Activated CD4-positive, alpha-beta memory T cell treated with anti-CD3 and anti-CD28 coated beads for 36 hours (primary cell): ENCODE measurements at places on chromosomes 7 and 10.

GRCh38 chr7:17380736-17381662 is 82.5 kb downstream of the AHR start:
- no peak for DNase-seq

- DNase-seq: peak; percentile 37
These were observed 41.3 kb downstream of the ARID5B start for GRCh38 chr10:61942604-61943461.

DNA sequence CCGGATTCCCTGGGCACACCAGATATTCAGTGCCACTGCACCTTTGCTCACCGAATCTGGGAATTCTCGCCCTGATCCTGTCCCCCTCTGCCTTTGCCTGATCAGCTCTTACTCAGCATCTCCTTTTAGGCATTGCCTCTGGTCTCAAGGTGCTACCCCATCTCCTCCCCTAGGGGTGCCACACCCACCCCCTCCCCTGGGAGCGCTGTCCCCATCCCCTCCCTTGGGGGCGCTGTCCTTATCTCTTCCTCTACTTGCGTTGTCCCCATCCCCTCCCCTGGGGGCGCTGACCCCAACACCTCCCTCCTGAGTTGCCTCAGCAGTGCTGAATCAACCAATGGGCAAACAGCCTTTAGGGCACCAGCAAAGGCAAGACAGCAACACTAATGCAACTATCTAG is 686.9 kb upstream of the FOXK1 start:
- DNase-seq: peak; percentile 20

DNA sequence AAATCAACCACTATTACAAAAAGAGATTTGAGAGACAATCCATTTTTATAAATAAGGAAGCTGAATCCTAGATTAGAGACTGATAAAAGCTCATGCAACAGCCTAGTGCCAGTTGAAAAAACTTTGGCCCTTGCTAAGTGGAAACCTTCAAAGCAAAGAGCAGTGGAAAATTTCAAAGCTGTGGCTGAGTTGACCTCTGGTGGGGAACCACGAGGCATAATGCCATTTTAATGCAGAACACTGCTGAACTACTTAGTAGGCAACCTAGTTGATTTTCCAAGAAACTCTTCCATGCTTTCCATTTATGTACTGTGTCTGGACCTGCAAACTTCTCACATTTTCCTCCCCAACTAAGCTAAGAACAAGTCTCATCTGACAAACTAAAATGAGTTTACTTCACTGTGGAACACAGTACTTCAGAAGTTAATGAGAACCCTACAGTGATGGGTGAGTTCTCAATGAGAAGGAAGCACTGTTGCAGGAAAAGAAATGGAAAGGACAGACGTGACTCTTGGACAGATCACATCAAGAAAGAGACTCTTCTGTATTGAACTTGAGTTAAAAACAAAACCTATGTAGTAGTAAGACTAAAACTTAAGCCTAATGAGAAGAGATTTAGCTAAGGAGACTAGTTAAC is 19.5 kb downstream of the FZD9 start:
- DNase-seq: no peak

- DNase-seq: no peak
These were observed 995 bp upstream of the PARD3 start for GRCh38 chr10:34816085-34816496.

GRCh38 chr7:131574741-131575140 is 18.3 kb upstream of the PODXL start:
- no peak for DNase-seq

- no peak for DNase-seq
These were observed 288.8 kb downstream of the USP6NL start for GRCh38 chr10:11322698-11323097.

DNA sequence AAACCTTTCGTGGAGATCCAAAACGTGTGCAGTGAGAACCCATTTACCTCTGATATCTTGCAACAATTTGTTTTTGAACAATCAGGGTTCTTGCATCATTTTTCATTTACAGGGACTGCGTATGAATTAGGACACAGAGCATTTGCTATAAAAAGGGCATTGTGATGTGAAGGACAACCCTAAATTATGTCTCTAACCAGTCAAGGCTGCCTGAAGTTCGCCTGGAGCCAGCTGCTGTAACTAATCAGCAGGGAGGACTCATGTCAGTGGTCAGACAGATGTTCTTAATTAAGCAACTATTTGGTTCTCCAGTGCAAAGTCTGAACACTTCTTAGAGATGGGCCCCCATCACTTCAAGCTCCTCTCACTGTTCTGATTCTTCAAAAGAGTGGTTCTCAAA is 674.8 kb downstream of the KCNMA1 start:
- DNase-seq: no peak

DNA sequence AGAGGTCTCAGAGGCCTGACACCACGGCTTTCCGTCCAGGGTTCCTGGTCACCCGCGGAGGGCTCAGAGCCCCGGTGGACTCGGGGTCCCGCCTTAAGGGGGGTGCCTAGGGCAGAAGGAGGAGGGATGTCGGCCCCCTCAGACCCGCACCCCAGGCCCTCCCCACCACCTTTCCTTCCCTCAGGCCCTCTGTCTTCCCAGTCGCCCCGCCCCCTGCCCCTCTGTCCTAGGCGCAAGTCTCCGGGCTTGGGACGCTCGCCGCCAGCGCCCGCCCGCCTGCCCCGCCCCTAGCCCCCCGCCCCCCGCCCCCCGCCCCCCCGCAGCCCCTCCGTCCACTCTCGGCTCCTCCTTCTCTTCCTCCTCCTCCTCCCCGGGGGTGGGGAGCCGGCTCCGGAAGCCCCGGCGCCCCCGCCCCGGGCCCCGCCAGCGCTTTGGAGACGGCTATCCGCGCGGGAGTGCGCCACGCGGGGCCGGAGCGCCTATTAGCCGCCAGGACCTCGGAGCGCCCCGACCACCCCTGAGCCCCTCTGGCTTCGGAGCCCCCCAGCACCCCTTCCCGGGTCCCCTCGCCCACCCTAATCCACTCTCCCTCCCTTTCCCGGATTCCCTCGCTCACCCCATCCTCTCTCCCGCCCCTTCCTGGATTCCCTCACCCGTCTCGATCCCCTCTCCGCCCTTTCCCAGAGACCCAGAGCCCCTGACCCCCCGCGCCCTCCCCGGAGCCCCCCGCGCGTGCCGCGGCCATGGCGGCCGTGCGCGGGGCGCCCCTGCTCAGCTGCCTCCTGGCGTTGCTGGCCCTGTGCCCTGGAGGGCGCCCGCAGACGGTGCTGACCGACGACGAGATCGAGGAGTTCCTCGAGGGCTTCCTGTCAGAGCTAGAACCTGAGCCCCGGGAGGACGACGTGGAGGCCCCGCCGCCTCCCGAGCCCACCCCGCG is at the start of gene AEBP1:
TSS of gene AEBP1 (plus strand) at position 423 of the 937 bp plus-strand sequence. CDS start at position 744, 321 bp downstream.
- DNase-seq: peak; percentile 47

DNA sequence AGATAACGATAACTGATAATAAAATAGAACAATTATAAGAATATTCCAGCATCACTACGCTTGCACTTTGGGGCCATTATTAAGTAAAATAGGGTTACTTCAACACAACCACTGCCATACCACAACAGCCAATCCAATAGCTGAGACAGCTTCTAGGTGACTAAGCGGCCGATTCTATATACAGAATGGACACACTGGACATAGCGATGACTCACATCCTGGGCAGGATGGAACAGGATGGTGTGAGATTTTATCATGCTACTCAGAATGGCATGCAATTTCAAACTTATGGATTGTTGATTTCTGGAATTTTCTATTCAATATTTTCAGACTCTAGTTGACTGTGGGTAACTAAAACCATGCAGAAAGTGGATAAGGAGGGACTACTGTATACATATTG is 920.9 kb downstream of the LRMDA start:
- no peak for DNase-seq

- DNase-seq: no peak
These were observed 891 bp upstream of the WAPL start for GRCh38 chr10:86522510-86522855.

DNA sequence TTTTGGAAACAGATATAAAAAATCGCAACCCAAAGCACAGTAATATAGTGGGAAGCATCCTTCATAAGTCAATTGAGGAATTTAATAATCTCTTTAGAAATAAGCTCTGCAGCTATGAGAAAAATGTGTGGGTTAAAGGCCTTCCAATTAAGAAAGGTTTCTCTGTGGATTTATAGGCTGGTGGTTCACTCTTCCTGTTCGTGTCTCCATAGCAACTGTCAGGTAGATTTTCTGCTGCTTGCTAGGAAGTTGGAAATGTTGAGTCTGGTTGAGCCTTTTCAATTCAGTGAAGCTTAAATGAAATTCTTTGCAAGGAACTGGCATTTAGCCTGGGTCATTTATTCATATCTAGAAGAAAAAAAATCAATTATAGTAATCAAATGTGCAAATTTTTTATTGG is 652.8 kb upstream of the CELF2 start:
- no peak for DNase-seq

GRCh38 chr10:87066865-87067264 is 27.8 kb downstream of the GLUD1 start:
- DNase-seq: no peak

DNA sequence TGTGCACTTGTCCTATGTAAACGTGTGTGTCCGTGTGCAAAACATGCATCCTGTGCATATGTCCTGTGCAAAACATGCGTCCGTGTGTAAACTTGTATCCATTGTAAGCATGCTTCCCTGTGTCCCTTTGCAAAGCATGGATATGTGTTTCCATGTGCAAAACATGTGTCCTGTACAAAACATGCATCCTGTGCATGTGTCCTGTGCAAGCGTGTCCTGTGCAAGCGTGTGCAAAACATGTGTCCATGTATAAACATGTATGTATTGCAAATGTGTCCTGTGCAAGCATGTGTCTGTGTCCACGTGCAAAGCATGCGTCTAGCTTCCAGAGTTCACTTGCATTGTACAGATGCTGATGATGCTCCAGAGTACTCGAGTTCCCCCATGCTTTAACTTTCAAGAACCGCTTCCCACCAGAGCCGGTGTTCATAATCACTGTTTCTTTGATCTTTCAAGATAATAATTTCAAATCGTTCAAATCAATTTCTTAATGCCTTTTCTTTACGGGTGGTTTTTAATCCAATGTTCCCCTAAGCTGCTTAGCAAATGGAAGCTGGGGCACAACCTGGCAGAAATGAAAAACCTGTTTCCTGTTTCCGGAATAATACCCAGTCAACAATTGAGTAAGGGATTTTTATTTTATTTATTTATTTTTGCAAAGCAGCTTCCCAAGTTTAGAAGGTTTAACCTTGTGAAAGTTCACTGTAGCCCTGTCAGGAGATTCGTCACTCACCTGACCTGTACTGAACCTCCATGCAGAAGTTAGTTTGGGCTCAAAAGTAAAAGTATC is 641 bp upstream of the ASB13 start:
- DNase-seq: no peak

DNA sequence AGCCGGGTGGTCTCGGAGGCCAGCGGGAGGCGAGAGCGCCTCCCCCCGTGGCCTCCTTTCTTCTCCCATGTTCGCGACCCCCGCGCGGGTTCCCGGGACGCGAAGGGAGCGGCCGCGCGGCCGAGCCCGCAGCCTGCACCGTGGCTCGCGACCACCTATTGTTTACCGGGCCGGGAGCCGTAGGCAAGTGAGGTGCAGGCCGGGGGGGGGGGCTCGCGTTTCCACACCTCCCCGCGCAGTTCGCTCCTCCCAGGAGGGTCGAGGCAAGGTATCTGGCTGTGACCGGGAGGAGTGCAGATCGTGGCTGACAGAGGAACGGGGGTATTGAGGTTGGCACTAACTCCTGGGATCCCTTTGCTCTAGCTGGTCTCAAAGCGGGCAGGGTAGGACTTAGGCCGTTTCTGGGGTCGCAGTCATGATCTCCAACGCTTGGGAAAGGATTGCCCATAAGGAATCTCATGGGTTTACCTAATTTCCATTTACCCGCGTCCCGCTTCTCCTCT is 734 bp downstream of the PTPN12 start:
- DNase-seq: peak; percentile 31

DNA sequence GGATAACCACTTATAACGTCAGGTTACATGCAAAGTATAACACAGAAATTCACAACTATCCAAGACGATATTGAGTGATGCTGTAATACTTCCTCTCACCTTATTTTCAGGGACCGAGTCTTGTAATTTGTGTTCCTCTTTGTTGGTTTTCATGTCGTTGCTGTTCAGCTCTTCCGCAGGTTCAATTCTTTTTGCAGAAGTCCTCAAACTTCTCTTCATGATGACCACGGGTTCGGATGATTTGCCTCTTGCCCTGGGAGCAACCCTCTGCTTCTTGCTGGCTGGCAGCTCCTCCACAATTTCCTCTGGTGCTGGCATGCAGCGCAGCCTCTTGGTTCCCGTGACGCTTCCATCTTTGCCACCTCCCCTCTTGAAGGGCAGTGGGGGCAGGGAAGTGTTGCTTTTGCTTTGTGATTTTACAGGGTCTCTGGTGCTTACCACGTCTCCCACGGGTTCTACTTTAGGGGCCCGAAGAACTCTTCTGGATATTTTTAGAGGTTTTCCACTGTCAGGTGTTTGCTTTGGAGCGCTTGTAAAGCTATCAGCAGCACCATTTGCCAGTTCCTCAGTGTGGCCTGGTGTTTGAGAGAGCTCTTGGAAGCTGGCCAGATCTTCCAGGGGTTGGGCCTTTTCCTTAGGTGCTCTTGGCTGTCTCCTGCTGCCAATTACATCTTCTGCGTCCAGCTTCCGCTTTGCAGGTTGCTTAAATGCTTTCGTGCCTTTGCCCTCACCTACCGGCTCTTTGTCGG is 23.6 kb downstream of the MKI67 start:
- DNase-seq: no peak

GRCh38 chr7:107286751-107287621 is 118.2 kb downstream of the HBP1 start:
- no peak for DNase-seq

- no peak for DNase-seq
These were observed 19.6 kb upstream of the INPP5A start for GRCh38 chr10:132517951-132518521.

DNA sequence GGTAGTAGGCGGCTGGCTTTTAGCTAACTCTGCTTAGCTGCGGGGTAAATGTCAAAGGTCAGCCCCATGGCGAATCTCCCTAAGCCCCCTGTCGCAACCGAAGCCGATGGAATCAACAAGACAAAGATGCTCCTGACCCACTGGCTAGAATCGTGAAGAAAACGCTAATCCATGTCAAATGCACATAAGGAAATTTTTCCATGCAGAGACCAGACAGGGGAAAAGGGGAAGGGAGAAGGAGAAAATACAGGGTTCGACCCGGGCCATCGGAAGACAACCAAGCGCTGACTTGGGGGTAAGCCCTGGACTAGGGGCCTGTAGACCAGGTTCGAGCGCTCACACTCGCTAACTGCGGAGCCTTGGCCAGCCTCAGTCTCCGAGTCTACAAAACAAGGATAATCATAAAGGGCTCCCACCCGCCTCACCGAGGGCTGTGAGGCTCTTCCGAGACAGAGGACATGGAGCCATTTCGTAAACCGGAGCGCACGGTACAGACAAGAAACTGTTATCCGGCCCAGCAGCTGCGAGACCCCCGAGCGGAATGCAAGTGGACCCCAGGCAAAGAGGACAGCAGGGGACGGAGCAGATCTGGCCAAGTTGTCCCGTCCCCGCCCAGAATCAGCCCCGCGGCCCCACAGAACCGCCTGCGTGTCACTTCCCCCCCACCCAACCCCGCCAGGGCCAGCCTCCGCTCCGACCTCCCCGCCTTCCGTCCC is 507 bp downstream of the SAR1A start:
- peak; percentile 15 for DNase-seq

DNA sequence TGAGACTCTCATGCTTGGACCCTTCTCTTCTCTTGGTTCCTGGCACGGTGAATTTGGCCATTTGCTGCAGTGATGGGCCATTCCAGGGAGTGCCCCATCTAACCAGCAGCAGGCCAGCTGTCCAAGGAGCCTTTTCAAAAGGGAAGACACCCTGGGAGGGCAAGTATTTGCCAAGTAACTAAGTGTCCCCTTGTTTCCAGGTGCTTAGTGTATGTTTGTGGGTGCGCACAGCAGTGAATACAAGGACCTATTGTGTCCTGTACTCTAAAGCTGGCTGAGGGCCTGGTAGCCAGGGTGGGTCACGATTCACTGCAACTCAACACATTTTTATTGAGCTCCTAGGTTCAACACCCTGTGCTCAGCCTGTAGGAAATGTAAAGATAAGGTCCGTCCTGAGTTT is 348.8 kb downstream of the RNLS start:
- DNase-seq: no peak
